ENCODE measurements at places on chromosomes 1 and 21. TPM values are rescaled to one million over a fixed set of nuclear protein-coding genes. Genes with fewer than 3 reads are reported as not detected.

GCSAML gene
- polyA plus RNA-seq = not detected

KIF26B gene
- polyA plus RNA-seq = 3.4 TPM

ERICH3 gene
- not detected for polyA plus RNA-seq

PLA2G2C gene
- polyA plus RNA-seq = not detected

RGS13 gene
- polyA plus RNA-seq = not detected

C1orf167 gene
- polyA plus RNA-seq = 0.32 TPM

HAPLN2 gene
- polyA plus RNA-seq = not detected

SV2A gene
- polyA plus RNA-seq = 27.3 TPM

RUNX1 gene
- polyA plus RNA-seq = 20.9 TPM

KCNJ9 gene
- polyA plus RNA-seq = not detected

NOTCH2NLA gene
- polyA plus RNA-seq = 33.5 TPM

SIM2 gene
- polyA plus RNA-seq = 0.46 TPM

GPR37L1 gene
- polyA plus RNA-seq = not detected

CD1B gene
- polyA plus RNA-seq = not detected

Data from AG04450 (cell line).